ENCODE measurements at places on chromosomes 6 and 20. TPM values are rescaled to one million over a fixed set of nuclear protein-coding genes. Genes with fewer than 3 reads are reported as not detected.

DNA sequence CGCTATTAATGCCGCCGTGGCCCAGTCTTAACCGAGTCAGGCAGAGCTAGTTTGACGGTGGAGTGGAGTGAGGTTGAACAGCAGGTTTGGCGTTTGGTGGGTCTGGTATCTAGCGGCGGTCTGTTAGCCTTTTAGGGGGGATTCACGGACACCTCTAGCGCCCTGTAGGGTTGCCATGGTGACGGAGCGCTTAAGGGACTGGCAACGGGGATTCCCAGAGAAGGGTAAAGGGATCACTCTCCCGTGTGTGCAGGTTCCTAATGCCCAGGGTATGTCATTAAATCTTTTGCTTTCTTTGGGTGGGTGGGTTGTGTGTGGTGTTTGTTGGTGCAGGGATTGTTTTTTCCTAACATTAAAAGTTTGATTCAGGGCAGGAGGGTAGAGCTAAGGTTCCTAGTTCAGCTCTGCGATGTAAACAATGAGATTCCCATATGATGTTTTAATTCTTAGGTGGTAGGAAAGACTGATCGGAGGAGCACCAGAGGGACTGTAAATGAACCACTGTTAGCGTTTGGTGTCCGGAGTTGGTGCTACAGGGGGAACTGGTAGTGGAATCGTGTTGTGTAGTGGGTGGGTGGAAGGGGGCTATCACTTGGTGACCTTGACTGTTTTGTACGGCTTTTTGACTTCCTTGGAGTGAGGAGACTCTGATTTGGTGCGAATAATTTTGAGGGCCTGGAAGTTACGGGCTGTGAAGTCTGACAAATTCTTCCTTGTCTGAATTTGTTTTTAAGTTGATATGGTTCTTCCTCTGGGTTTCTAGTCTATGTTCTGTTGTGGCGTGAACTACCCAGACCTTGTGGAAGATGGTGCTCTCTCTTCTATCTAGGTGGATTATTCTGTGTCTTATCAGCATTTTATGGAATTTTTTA, 5.0 kb downstream of the BRD2 start:
- H3K4me1 ChIP-seq, result peaks cover 26% of the 10 kb centered on the region
- H3K27ac ChIP-seq, result peak overlapping the region; percentile 100
- H3K27me3 ChIP-seq, result no peaks in the 10 kb centered on the region
- H3K4me3 ChIP-seq, result peak overlapping the region; percentile 79
- peaks cover 22% of the 10 kb centered on the region for H3K36me3 ChIP-seq
- no peak for DNase-seq

DNA sequence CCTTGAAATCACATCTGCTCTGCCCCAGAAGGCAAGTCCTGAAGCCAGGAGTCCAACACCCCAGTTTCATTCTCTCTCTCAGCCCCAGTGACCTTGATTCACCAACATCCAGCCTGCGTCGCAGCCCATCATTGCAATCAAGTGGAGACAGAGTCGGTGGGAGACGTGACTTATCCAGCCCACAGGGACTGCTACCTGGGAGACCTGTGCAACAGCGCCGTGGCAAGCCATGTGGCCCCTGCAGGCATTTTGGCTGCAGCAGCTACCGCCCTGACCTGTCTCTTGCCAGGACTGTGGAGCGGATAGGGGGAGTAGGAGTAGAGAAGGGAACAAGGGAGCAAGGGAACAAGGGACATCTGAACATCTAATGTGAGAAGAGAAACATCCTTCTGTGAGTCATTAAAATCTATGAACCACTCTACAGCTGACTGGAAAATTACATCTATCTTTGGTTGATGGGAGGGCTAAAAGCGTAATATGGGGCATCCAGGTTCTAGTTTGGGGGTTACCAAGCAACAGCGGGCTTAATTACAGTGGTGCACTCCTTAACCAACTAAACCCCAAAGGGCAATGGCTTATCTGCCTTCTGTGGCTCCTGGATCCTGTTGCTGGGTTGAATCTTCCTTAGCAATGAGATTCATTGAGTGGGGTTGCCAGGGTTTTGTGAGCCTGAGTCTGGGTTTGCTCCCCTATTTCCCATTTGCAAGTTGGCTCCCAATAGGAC, 2.5 kb downstream of the LY6G6D start:
- no peaks in the 10 kb centered on the region for H3K4me1 ChIP-seq
- DNase-seq, result no peak
- no peak overlapping the region for H3K4me3 ChIP-seq

DNA sequence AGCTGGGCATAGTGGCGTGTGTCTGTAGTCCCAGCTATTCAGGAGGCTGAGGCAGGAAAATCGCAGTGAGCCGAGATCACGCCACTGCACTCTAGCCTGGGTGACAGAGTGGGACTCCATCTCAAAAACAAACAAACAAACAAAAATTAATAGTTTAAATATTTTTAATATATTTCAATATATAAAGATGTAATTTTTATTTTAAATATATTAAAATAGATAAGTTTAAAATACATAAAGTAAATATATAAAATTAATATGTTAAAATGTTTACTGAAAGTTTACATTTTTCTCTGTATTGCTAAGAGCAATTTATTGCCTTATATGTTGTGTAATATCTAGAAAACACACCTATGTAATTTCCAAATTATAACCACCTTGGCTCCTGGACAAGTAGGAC, 44.7 kb upstream of the ESR1 start:
- no peak overlapping the region for H3K27ac ChIP-seq
- H3K36me3 ChIP-seq, result no peaks in the 10 kb centered on the region
- no peak for DNase-seq
- H3K4me3 ChIP-seq, result no peak overlapping the region
- H3K27me3 ChIP-seq, result no peaks in the 10 kb centered on the region
- H3K4me1 ChIP-seq, result no peaks in the 10 kb centered on the region

DNA sequence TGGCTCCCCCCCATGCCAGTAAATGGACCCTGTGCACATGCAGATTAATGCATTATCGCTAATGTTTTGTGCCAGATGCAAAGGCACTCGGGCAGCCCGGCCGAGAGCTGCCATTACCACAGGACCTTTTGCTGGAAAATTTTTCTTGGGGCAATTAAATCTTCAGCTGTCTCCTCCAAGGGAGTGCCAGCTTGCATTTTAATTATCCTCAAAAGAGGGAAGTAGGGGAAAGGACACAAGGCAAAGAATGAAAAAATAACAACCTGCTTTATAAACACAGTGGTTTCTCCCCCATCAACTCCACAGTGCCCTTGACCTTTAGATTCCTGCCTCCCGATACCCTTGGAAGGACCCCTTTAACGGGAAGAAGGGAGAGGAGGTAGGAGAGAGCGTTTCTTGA, 48.2 kb downstream of the PDYN start:
- no peaks in the 10 kb centered on the region for H3K27me3 ChIP-seq
- H3K4me3 ChIP-seq, result no peak overlapping the region
- peak overlapping the region; percentile 81 for H3K27ac ChIP-seq

GRCh38 chr6:116323863-116324262, 44.1 kb upstream of the TSPYL1 start:
- no peak overlapping the region for H3K4me3 ChIP-seq
- H3K4me1 ChIP-seq, result peaks cover 16% of the 10 kb centered on the region
- H3K36me3 ChIP-seq, result no peaks in the 10 kb centered on the region
- no peak for DNase-seq
- no peak overlapping the region for H3K27ac ChIP-seq

DNA sequence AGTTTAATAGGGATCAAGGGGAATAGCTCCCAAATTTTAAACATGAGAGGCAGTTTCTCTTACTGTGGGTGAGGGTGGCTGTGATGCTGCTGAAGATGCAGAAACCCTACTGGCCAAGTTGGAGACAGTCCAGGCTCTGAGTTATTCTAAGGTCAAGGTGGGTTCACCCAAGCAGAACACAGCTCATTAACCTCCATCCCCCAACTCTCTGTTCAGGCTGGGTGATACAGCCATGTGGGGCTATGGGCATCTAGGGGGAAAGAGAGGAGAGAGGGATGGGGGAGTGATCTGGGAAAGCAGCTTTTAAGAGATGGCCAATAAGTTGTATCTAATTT, 18.9 kb upstream of the TRAM2 start:
- H3K36me3 ChIP-seq, result no peaks in the 10 kb centered on the region
- DNase-seq, result no peak
- H3K27ac ChIP-seq, result peak overlapping the region; percentile 60
- H3K4me3 ChIP-seq, result no peak overlapping the region
- no peaks in the 10 kb centered on the region for H3K27me3 ChIP-seq

DNA sequence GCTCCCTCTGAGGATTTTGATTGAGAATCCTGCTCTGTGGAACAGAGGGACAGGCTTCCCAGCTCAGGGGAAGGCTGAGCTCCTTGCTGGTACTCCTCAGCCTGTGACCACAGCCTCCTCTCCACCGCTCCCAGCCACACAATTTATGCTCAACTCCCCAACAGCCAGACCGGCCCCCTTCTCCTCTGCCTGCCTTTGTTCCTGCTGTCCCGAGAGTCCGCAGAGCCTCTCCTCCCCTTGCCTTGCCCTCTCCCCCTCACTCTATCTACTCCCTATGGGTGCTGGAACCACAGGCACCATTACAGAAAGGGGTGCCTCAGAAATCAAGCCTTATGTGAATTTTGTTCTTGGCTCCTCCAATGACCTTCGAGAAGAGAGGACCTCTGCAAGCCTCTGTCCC, 15.9 kb downstream of the MAP1LC3A start:
- H3K36me3 ChIP-seq, result no peaks in the 10 kb centered on the region
- no peak for DNase-seq
- H3K4me3 ChIP-seq, result no peak overlapping the region
- H3K27ac ChIP-seq, result no peak overlapping the region

DNA sequence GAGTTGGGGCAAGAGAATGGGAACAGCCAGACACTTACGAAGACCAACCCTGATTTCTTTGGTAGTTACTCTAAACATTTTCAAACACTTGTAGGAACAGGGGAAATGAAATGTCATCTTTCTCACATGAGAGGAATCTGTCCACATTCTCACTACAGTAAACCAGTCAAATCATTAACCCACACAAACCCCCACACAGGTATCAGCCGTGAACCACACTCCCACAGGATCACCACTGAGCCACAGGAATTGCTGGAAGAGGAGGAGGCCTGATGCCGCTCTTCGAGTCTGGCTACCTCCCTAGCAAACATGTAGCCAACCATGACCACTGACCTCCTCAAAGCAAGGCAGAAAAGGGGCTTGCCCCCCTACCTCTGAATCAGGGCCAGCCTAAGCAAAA, 6.9 kb upstream of the RSPO3 start:
- peaks cover 21% of the 10 kb centered on the region for H3K4me1 ChIP-seq
- no peak overlapping the region for H3K4me3 ChIP-seq
- no peak for DNase-seq
- no peak overlapping the region for H3K27ac ChIP-seq
- H3K27me3 ChIP-seq, result no peaks in the 10 kb centered on the region
- no peaks in the 10 kb centered on the region for H3K36me3 ChIP-seq

PBOV1 gene
- total RNA-seq, result not detected

HAO1 gene
- not detected for total RNA-seq

MYMX gene
- 0.34 TPM for total RNA-seq

Data from psoas muscle (tissue), 8 donors.